ENCODE measurements at places on chromosomes 7 and 10. TPM values are rescaled to one million over a fixed set of nuclear protein-coding genes. Genes with fewer than 3 reads are reported as not detected.

PIK3AP1 gene
- 3.1 TPM for total RNA-seq

AKR1C2 gene
- total RNA-seq = not detected

PAX4 gene
- total RNA-seq = not detected

RBM48 gene
- total RNA-seq = 17.0 TPM

RAB19 gene
- 9.5 TPM for total RNA-seq

PPA1 gene
- 194 TPM for total RNA-seq

AOAH gene
- 46.0 TPM for total RNA-seq

OR2A42 gene
- not detected for total RNA-seq

COBL gene
- total RNA-seq = not detected

URGCP gene
- total RNA-seq = 22.6 TPM

TYW1B gene
- 3.5 TPM for total RNA-seq

SHLD2 gene
- total RNA-seq = 37.1 TPM

UCMA gene
- not detected for total RNA-seq

CALML5 gene
- not detected for total RNA-seq

HOXA1 gene
- 0.41 TPM for total RNA-seq

PSD gene
- 1.6 TPM for total RNA-seq

AGAP9 gene
- 16.1 TPM for total RNA-seq

TES gene
- total RNA-seq = 134 TPM

RSPH10B gene
- 0.34 TPM for total RNA-seq

SPDYE16 gene
- total RNA-seq = 0.25 TPM

LIPF gene
- not detected for total RNA-seq

PLA2G12B gene
- not detected for total RNA-seq

FFAR4 gene
- not detected for total RNA-seq

NUTM2D gene
- total RNA-seq = 2.5 TPM

SYT15 gene
- total RNA-seq = 1.2 TPM

TSPAN33 gene
- total RNA-seq = 3.0 TPM

SPDYE2 gene
- not detected for total RNA-seq

SUV39H2 gene
- 35.9 TPM for total RNA-seq
